Transverse colon (tissue), 4 donors: ENCODE measurements at places on chromosomes 1 and 21.

DNA sequence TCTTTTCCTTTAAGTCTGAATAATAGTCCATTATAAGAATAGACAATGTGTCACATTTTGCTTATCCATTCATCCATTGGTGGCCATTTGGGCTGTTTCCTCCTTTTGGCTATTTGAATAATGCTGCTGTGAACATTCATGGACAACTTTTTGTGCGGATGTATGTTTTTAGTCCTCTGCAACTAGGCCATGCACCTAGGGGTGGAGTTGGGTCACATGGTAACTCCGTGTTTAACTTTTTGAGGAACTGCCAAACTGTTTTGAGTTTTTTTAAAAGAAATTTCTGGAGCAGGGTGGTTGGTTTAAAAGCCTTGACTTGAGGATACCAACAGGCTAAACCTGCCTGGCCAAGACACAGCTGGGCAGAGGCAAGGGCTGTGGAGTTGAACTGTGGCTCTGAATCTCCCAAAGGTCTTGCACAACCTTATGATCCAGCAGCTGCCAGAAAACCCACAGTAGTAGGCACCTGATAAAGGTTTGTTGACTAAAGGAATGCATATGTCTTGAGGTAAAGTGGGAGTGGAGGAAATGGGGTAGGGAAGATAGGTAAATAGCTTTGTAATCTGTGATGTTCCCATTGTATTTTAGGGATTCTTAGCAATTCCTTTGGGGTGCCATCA lies 5.6 kb upstream of the RPTN start:
- DNase-seq = no peak

- DNase-seq = no peak
Observed at GRCh38 chr1:180365039-180365438, 135.0 kb downstream of the LHX4 start.

- DNase-seq = no peak
Observed at GRCh38 chr1:201377611-201378092, at the start of gene TNNT2. Gene TNNT2 (minus strand): TSS chr1:201377680. CDS start chr1:201373254, 4,426 bp downstream.

DNA sequence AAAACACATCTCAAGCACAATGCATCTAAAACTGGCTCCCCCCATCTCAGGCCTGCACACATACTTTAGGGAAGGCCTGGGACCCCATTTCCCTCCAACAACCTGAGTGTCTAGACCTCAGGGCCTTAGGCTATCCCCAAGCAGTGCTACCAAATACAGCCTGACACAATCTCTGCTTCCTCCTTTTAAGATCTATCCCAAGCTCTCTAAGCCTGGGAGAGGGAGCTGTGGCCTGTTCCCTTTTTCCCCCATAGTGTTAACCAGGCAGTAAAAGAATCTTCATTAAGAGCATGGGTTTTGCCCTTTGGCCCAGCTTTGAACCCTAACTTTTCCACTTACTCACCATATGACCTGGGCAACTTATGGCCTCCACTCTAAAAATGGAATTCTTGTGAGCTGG lies 10.8 kb upstream of the COL8A2 start:
- no peak for DNase-seq

GRCh38 chr1:218462587-218462986 lies 117.5 kb downstream of the TGFB2 start:
- no peak for DNase-seq

- peak; percentile 35 for DNase-seq
Observed at GRCh38 chr1:56645677-56646305, 677 bp downstream of the PRKAA2 start.

GRCh38 chr1:23524716-23525401 lies 6.2 kb downstream of the E2F2 start:
- DNase-seq = peak; percentile 92

GRCh38 chr1:75922698-75923097 lies 9.5 kb downstream of the ASB17 start:
- DNase-seq = no peak

DNA sequence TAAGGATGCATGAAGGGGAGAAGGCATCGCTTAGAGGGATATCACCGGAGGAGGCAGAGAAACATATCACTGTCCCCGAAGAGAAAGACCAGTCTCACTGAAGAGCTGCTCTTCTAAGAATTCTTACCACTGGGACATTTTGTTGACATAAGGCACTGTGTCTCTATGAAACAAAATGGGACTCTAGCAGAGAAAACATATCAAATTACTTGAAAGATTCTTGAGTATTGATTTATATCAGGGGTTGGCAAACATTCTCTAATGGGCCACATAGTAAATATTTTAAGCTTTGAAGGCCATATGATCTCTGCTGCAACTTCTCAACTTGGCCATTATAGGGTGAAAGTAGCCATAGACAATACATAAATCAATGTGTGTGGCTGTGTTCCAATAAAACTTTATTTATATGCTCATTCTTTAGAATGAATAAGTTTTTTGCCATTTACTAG lies 41.0 kb upstream of the GREM2 start:
- no peak for DNase-seq

- no peak for DNase-seq
Observed at GRCh38 chr1:81351864-81352263, 448.9 kb upstream of the ADGRL2 start.

GRCh38 chr1:30809514-30810263 lies 52.1 kb upstream of the LAPTM5 start:
- DNase-seq = no peak

- no peak for DNase-seq
Observed at GRCh38 chr21:10539956-10540355, 18.6 kb downstream of the TPTE start.

DNA sequence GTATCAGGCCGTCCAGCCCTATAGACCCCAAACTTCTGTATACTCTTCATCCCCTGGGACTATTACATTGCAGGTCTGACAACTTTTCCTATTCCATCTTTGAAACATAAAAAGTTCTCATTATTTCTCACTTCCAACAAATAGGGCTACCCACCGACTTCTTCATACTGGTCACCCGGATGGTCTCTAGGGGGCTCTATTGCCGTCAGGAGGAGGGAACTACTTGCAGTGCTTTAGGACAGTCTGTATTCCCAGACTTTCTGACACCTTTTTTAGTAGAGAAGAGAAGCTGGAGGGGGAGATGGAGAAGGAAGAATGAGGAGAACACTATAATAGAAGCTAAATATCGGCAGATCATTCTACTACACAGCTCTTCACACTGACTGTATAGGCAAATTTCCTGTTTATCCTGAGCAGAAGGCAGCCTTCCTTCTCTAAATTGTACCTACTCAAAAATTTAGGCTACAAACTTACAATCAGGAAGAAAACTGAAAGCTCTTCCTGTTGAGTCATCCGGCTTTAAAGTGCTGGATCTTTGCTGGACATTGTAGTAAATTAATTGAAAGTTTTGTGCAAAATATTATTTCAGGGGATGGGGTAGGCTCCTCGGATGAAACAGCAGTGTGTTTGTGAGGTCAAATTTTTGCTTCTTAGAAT lies 54.6 kb downstream of the CDC7 start:
- no peak for DNase-seq

GRCh38 chr1:173448945-173449344 lies 28.2 kb upstream of the PRDX6 start:
- DNase-seq = no peak

DNA sequence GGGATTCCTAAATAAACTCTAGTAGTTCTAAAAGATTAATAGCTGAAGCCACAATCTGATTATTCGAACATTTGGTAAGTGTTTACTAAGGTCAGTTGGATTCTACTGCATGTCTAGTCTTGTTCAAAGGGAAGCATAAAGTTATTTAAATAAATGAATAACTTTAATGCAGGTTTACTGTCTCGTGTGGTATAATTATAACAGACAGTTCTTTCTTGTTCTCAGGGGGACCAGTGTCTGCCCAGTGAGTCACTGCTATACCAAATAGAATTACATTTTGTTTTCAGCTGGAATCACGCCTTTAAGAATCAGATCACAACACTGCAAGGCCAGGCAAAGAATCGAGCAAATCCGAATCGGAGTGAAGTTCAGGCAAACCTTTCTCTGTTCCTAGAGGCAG lies 45.1 kb downstream of the SMG7 start:
- DNase-seq = no peak

DNA sequence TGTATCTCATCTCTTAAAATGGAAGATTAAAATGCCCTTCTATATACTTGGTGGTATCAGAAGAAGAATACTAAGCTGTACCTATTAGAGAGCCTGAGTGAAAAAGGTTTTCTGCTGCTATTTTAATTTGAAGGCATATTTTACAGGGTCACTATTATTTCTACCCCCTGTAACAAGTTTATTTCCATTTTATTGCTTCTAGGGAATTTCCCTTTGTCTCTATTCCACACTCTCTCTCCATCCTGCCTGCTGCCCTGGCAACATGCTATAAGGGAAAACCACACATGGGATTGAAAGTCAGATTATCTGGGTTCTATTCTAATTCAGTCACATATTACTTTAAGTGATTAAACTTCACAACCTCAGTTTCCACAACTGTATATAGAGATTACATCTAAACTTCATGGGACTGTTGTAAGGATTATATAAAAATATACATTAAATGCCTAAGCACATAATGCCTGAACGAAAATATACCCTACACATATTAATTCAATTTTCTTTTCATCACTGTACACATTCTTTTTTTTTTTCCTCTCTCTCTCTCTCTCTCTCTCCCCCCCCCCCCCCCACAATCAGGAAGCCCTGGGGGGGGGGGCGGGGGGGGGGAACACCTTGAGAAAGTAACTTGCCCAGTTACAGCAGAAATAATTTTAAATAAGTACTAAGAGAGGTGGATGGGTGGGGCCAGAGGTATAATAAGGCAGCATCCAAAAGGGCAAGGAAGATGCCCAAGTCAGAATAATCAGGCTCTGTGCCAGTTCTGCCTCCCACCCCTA lies 51.5 kb downstream of the LUZP1 start:
- DNase-seq = no peak

- DNase-seq = no peak
Observed at GRCh38 chr1:86000601-86001000, 156.0 kb downstream of the COL24A1 start.

- DNase-seq = no peak
Observed at GRCh38 chr1:173266841-173267240, 59.7 kb upstream of the TNFSF4 start.

- DNase-seq = no peak
Observed at GRCh38 chr1:113951719-113952118, 22.6 kb downstream of the HIPK1 start.

DNA sequence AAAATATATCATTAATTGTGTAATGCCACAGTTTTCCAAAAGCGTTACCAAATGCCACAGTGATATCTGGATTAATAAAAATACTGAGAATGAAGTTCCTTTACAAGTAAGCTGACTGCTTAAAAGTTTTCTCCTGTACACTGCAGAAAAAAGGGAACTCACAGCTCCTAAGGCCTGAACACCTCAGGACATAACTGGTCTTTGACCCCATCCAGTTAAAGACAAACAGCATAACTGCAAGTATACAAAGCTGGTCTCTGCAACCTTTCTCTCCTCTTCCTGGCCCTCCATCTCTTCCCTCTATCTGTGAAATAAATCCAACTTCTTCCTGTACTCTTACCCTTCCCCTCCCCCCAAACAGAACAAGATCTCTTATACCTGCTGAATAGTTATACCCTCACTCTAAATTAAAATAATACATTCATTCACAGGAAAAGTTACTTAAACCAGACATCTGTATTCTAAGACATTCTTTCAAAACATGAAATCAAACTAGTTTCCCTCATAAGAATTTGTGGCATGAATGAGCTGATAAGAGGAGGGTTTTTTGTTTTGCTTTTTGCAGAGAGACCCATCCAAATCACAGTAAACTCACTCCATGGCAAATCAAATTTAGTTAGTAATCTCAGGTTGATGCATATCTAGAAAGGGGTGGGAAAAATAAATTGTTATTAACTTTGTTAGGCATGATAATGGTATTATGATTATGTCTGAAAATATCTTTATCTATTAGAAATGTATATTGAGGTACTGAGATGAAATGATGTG lies 2.9 kb downstream of the DIPK1A start:
- no peak for DNase-seq

DNA sequence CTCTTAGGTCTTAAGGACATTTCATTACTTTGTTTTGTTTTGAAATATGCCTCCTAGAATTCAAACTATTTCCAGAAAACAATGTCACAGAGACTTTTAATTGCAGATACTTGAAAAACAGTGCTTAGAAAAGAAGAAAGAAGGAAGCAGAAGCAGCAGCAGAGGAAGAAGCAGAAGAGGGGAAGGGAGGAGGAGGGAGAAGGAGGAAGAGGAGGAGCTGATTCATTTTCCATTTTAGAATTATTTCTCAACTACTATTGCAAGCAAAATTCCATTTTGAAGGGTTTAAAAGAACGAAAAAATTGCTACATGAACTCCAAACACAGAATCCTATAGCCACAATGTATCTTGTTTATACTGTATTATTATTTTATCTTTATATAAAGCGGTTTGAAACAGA lies 13.9 kb downstream of the RC3H1 start:
- DNase-seq = no peak
